Thoracic aorta (tissue), 2 donors: ENCODE measurements at places on chromosomes 5 and 9.

DNA sequence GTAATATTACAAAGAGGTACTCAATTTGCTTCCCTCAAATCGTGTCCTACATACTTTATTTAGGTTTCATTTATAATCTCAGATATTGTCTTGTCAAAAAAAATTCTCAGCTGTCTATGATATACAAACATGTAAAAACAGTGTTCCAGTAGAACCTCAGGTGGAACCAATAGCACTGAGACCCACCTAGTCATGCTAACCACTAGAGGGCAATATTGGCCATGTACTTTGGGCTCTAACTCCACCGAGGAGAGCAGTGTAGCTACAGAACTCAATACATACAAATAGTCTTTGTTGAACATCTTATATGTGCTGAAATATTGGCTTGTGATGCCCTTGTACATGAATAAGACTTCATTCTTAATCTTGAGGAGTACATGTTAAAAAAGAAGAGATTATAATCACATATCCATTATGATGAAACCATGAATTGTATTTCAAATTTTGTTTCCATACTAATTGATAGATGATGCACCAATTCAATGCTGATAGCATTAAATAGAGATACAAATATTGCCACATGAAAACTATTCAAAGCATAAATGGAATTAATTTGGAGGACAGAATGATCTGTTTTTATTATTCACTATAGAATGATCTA is 71.2 kb upstream of the CNTLN start:
- no peaks in the 10 kb centered on the region for H3K36me3 ChIP-seq
- no peaks in the 10 kb centered on the region for H3K27me3 ChIP-seq
- H3K27ac ChIP-seq: no peak overlapping the region
- no peaks in the 10 kb centered on the region for H3K4me1 ChIP-seq

DNA sequence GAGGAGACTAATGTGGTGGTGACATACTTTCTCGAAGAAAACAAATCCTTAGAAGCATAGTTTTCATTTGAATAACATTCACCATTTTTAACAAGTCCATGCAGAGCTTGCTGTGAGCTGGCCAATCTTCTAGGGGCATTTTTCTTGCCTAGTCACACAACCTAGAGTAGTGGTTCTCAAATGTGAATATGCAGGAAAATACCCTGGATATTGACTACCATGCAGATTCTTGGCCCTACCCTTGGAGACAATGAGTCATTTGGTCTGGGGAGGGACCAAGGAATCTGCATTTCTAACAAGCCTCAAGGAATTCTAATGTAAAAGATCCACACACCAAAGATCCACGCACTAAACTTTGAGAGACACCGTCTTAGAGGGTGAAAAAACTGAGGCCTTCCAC is 23.5 kb downstream of the GDNF start:
- no peaks in the 10 kb centered on the region for H3K27me3 ChIP-seq
- no peak overlapping the region for H3K27ac ChIP-seq
- no peaks in the 10 kb centered on the region for H3K4me1 ChIP-seq
- no peak for DNase-seq
- no peaks in the 10 kb centered on the region for H3K36me3 ChIP-seq

- no peak overlapping the region for H3K4me3 ChIP-seq
- no peak overlapping the region for H3K27ac ChIP-seq
- no peaks in the 10 kb centered on the region for H3K36me3 ChIP-seq
- no peaks in the 10 kb centered on the region for H3K27me3 ChIP-seq
These were observed 476.1 kb upstream of the MPDZ start for GRCh38 chr9:13755551-13755950.

- H3K27ac ChIP-seq: no peak overlapping the region
- peak overlapping the region; percentile 6 for H3K4me3 ChIP-seq
- no peaks in the 10 kb centered on the region for H3K27me3 ChIP-seq
- no peaks in the 10 kb centered on the region for H3K4me1 ChIP-seq
- H3K36me3 ChIP-seq: no peaks in the 10 kb centered on the region
These were observed 75.2 kb downstream of the F2RL2 start for GRCh38 chr5:76547891-76548524.

GRCh38 chr5:181189363-181189961 is 15.5 kb downstream of the TRIM7 start:
- H3K4me3 ChIP-seq: peak overlapping the region; percentile 99
- H3K27me3 ChIP-seq: no peaks in the 10 kb centered on the region
- peaks cover 14% of the 10 kb centered on the region for H3K4me1 ChIP-seq
- no peak for DNase-seq
- H3K36me3 ChIP-seq: no peaks in the 10 kb centered on the region

DNA sequence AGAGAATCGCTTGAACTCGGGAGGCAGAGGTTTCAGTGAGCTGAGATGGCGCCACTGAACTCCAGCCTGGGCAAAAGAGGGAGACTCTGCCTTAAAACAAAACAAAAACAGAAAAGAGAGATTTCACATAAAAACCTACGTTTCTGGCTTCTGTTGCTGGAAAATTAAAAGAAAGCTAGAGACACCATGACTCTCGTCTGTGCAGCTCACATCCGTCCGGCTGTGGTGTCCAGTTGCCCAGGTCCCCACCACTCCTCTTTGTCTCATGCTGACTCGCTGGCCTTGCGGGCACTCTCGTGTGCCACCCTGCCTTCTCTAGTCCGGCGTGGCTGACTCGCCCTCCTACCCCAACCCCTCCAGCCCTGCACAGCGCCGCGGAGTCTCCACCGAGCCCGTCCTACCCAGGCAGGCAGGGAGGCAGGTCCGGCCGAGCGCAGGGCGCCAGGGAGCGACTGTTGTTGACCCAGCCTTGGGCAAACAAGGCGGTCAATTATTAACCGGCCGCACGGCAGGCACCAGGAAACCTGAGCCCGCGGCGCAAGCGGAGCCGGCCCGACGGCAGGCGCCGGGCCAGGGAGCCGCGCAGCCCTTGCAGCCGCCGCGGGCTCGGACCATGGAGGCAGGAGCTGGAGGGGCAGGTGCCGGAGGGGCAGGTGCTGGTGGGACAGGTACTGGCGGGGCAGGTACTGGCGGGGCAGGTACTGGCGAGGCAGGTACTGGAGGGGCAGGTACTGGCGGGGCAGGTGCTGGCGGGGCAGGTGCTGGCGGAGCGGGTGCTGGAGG is at the start of gene PRRT1B:
Gene PRRT1B (plus strand): TSS at position 521 of the 783 bp plus-strand sequence. CDS start 93 bp downstream, at position 614.
- H3K36me3 ChIP-seq: no peaks in the 10 kb centered on the region
- peaks cover 8% of the 10 kb centered on the region for H3K27me3 ChIP-seq
- DNase-seq: no peak
- no peak within 1 kb of the TSS for H3K27ac ChIP-seq
- H3K4me1 ChIP-seq: peaks cover 9% of the 10 kb centered on the region

- H3K4me3 ChIP-seq: no peak overlapping the region
- no peak overlapping the region for H3K27ac ChIP-seq
- no peaks in the 10 kb centered on the region for H3K36me3 ChIP-seq
- H3K4me1 ChIP-seq: peaks cover 11% of the 10 kb centered on the region
- DNase-seq: no peak
- H3K27me3 ChIP-seq: no peaks in the 10 kb centered on the region
These were observed 2.1 kb downstream of the CERCAM start for GRCh38 chr9:128422783-128423150.

- no peak overlapping the region for H3K27ac ChIP-seq
- no peaks in the 10 kb centered on the region for H3K27me3 ChIP-seq
- no peak overlapping the region for H3K4me3 ChIP-seq
- peaks cover 20% of the 10 kb centered on the region for H3K36me3 ChIP-seq
- no peak for DNase-seq
- H3K4me1 ChIP-seq: no peaks in the 10 kb centered on the region
These were observed 25.3 kb downstream of the SLC22A5 start for GRCh38 chr5:132394667-132395259.

- no peaks in the 10 kb centered on the region for H3K27me3 ChIP-seq
- H3K4me1 ChIP-seq: peaks cover 83% of the 10 kb centered on the region
- DNase-seq: no peak
- H3K4me3 ChIP-seq: no peak overlapping the region
- peak overlapping the region; percentile 89 for H3K27ac ChIP-seq
These were observed 62.4 kb downstream of the ERGIC1 start for GRCh38 chr5:172896465-172896864.

DNA sequence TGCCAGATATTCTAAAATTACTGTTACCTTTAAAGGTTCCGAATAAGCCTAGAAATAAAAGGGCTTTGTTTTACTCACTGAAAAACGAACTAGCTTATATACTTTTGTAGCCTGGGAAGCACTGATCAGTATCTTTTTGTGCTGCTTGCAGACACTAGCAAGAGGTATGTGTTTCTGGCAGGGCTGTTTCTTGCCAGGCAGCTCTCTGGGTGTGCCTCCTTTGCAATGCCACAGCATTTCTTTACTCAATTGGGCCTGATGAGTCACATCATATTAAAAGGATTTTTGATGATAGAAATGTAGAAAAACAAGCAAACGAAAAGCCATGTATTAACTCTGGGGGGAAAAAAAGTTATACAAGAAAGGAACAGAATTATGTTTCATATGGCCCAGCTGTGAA is 35.6 kb downstream of the CD180 start:
- no peaks in the 10 kb centered on the region for H3K27me3 ChIP-seq
- H3K4me3 ChIP-seq: peak overlapping the region; percentile 30
- no peak for DNase-seq

GRCh38 chr9:136925414-136926153 is 19.0 kb downstream of the FBXW5 start:
- no peak for DNase-seq
- peaks cover 6% of the 10 kb centered on the region for H3K36me3 ChIP-seq
- no peak overlapping the region for H3K27ac ChIP-seq
- no peak overlapping the region for H3K4me3 ChIP-seq
- H3K4me1 ChIP-seq: peaks cover 37% of the 10 kb centered on the region
- H3K27me3 ChIP-seq: no peaks in the 10 kb centered on the region

GRCh38 chr5:116554764-116555163 is 19.9 kb downstream of the SEMA6A start:
- H3K27ac ChIP-seq: no peak overlapping the region
- no peaks in the 10 kb centered on the region for H3K27me3 ChIP-seq
- H3K4me3 ChIP-seq: no peak overlapping the region
- H3K4me1 ChIP-seq: no peaks in the 10 kb centered on the region

- no peak for DNase-seq
- no peak overlapping the region for H3K27ac ChIP-seq
- H3K36me3 ChIP-seq: no peaks in the 10 kb centered on the region
- H3K4me1 ChIP-seq: peaks cover 3% of the 10 kb centered on the region
- no peak overlapping the region for H3K4me3 ChIP-seq
These were observed 430.9 kb downstream of the CHSY3 start for GRCh38 chr5:130335117-130335516.

DNA sequence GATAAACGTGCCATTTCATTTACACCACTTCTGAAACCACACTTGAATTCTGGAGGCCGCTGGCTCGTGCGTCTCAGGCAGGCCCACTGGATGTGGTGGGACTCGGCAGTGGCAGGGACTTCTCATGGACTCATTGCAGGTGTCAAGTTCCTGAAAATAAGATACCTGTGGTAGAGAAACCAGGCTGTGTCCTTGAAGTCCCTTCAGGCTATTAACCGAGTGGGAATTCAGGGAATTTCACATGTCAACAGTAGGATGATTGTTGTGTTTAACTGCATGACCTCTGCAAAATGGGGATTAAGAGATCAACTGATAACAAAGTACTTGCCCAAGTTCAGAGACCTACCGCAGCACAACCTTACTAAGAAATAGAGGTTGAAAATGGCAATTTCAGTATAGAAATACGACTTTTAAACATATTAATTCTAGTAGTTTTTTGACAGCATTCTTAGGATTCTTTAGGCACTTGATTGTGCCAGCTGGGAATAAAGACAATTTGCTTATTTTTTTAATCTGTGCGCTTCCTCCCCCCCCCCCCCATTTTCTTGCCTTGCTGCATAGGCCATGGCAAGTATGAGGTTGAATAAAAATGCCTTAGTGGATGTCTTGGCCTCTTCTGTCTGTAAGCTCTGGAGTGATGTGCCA is 26.8 kb downstream of the TRIP13 start:
- no peak for DNase-seq
- no peaks in the 10 kb centered on the region for H3K27me3 ChIP-seq
- no peak overlapping the region for H3K27ac ChIP-seq
- no peaks in the 10 kb centered on the region for H3K36me3 ChIP-seq
- H3K4me1 ChIP-seq: no peaks in the 10 kb centered on the region
- H3K4me3 ChIP-seq: no peak overlapping the region

DNA sequence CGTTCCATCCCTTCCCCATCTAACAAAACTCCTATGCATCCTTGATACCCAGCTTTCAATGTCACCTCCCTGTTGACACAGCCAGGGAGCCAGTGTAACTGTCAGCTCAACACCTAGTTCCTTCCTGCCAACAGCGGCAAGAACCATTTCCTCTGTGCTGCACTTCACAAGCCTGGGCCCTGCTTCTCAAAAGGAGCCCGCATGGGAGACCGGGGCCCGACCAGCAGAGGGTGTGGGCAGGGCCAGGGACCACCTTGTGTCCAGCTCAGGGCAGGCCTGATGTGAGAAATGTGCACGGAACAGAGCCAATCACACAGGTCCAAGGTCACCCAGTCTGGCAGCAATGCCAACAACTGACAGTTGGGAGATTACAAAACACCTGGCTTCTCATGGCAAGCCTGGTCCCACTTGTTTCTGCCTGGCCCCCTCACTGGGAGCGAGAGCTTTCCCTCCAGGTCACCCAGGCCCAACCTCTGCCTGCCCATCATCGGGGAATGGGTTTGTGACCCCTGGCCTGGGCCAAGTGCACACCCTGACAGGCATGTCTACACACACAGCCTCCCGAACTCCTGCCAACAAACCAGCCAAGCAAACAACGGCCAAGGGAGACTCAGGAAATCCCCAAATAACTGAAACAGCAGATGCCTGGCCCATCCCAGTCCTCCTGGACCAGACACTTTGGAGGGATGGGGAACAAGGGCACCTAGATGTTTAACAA is 3.1 kb downstream of the RNF44 start:
- peak overlapping the region; percentile 13 for H3K4me3 ChIP-seq
- peaks cover 32% of the 10 kb centered on the region for H3K4me1 ChIP-seq
- peaks cover 19% of the 10 kb centered on the region for H3K36me3 ChIP-seq
- DNase-seq: no peak

DNA sequence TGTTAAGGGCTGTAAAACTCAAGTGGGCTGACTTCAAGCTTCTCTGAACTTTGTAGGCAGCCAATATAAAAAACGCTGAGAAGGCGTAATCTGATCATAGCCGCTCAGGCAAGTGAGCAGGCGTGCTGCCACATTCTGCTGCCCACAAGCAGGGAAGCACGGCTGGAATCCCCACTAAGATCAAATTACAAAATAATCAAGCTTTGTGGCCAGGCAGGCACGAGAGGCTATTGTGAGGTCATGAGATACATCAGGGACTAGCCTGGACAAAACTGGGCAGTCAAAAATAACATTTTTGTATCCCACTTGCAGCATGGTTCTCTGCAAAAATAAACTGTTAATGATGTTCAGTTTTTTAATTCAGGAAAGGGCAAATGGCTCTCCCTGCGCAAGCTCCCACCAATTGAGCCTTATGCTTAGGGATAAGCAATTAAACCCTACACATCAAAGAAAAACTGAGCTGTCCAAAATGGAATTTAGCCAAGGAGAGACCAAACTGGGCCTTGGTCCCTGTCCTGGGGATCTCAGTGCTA is 64.0 kb downstream of the POU5F2 start:
- H3K36me3 ChIP-seq: no peaks in the 10 kb centered on the region
- no peak overlapping the region for H3K4me3 ChIP-seq
- no peak for DNase-seq
- no peaks in the 10 kb centered on the region for H3K27me3 ChIP-seq
- H3K4me1 ChIP-seq: peaks cover 4% of the 10 kb centered on the region

- H3K4me1 ChIP-seq: no peaks in the 10 kb centered on the region
- H3K36me3 ChIP-seq: peaks cover 11% of the 10 kb centered on the region
- no peak overlapping the region for H3K4me3 ChIP-seq
- DNase-seq: no peak
These were observed 16.7 kb downstream of the ERAP1 start for GRCh38 chr5:96790961-96791504.

GRCh38 chr5:66363097-66363496 is 219.0 kb downstream of the SREK1 start:
- H3K36me3 ChIP-seq: no peaks in the 10 kb centered on the region
- DNase-seq: no peak
- H3K27me3 ChIP-seq: no peaks in the 10 kb centered on the region
- no peak overlapping the region for H3K27ac ChIP-seq
